ENCODE measurements at places on chromosomes 6 and 20. TPM values are rescaled to one million over a fixed set of nuclear protein-coding genes. Genes with fewer than 3 reads are reported as not detected.

GRCh38 chr6:142842418-142843261 lies 102.3 kb downstream of the HIVEP2 start:
- H3K4me3 ChIP-seq, result peak overlapping the region; percentile 67
- peaks cover 94% of the 10 kb centered on the region for H3K4me1 ChIP-seq
- H3K27me3 ChIP-seq, result no peaks in the 10 kb centered on the region
- H3K36me3 ChIP-seq, result peaks cover 2% of the 10 kb centered on the region

DNA sequence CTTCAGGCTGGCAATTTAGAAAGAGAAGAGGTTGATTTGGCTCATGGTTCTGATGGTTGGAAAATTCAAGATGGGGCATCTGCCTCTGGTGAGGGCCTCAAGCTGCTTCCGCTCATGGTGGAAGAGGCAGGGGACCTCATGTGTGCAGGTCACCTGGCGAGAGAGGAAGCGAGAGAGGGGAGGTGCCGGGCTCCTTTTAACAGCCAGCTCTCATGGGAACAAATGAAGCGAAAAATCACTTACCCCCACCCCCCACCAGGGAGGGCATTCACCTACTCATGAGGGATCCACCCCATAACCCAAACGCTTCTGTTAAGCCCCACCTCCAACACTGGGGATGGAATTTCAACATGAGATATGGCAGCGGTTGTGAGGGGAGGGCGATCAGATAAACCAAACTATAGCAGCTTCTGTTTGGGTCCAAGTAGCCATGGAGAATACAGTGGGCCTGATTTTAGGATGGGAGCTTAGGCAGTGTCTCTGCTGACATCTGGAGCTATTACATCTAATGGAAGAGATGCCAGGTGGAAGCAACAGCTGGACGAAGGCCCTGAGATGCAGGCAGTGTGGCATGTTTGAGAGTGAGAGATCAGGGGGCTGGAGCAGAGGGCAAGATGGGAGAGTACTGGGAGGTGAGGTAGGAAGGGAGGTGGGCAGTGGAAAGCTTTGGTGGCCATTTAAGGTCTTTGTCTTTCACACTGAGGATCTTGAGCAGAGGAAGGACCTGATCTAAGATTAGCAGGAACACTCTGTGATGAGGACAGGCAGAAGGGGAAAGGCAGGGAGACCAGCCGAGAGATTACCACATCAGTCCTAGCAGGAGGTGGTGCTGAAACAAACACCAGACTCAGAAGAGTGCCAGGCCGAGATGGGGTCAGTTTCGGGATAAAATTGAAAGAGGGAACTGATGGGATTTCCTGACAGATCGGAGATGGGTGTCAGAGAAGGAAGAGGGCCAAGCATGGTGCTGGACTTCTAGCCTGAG lies 161.8 kb downstream of the NFATC2 start:
- H3K27ac ChIP-seq, result no peak overlapping the region
- no peaks in the 10 kb centered on the region for H3K27me3 ChIP-seq
- H3K4me3 ChIP-seq, result no peak overlapping the region
- DNase-seq, result no peak
- H3K36me3 ChIP-seq, result peaks cover 6% of the 10 kb centered on the region

DNA sequence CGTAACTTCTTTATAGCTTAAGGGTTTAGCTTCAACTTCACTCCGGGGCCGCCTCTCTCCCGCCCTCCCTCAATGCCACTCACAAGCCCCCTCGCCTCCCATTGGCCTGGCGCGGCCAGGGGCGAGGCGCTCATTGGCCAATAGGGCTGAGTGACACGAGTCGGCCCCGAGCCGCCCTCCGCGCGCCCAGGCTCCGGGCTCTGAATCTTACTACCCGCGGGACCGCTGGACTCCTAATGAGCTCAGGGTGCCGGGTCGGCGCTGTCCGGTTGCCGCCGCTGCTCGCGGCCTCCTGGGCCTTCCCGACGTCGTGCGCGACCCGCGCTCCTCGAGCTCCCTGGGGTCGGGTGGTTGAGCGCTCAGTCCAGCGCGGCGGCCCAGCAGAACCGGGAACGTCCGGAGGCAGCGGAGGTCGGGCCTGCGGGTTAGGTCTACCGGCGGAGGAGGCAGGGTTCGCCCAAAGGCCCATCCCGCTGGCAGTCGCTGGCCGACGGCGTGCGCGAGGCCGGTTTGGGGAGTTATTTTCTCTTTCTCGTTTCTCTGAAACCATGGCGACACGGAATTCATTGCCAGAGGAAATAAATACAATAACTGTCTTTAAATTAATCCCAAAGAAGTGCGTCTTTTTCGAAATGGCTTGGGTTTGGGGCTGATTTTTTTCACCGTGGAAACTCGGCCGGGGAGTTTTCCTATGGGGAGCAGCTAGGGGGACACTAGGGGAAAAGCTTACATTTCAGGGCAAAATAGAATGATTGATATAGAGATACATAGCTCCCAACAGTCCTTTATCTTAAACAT lies at the start of gene SIM1:
Gene SIM1 (minus strand): TSS at position 19 of the 798 bp plus-strand sequence. CDS start 1,453 bp downstream, outside the sequence.
- DNase-seq, result no peak
- no peak within 1 kb of the TSS for H3K4me3 ChIP-seq
- H3K27me3 ChIP-seq, result peaks cover 81% of the 10 kb centered on the region

DNA sequence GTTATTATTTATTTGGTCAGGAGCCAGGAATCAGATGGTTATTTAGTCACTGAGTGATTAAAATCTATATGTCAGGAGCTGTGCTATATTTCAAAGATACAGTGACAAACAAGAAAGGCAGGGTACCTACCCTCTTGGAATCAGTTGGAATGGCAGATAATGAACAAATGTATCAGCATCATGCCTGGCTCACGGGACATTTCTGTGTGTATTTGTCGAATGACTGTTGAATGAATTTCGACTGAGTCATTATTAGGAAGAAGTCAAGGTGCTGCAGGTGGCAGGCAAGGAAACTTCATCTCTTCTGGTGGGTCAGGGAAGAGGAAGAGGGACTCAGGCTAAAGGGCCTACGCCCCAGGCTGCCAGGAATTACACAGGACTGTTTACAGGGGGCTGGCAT lies 13.6 kb downstream of the PKIG start:
- H3K27me3 ChIP-seq, result no peaks in the 10 kb centered on the region
- H3K27ac ChIP-seq, result no peak overlapping the region
- no peaks in the 10 kb centered on the region for H3K36me3 ChIP-seq
- no peak for DNase-seq
- peaks cover 7% of the 10 kb centered on the region for H3K4me1 ChIP-seq
- H3K4me3 ChIP-seq, result no peak overlapping the region

Gene CAGE1
- total RNA-seq, result 0.22 TPM

- H3K4me3 ChIP-seq, result no peak overlapping the region
- no peak for DNase-seq
- H3K36me3 ChIP-seq, result no peaks in the 10 kb centered on the region
- H3K27ac ChIP-seq, result no peak overlapping the region
- peaks cover 12% of the 10 kb centered on the region for H3K27me3 ChIP-seq
Observed at GRCh38 chr20:61799928-61800327, 265.8 kb downstream of the TAF4 start.

DNA sequence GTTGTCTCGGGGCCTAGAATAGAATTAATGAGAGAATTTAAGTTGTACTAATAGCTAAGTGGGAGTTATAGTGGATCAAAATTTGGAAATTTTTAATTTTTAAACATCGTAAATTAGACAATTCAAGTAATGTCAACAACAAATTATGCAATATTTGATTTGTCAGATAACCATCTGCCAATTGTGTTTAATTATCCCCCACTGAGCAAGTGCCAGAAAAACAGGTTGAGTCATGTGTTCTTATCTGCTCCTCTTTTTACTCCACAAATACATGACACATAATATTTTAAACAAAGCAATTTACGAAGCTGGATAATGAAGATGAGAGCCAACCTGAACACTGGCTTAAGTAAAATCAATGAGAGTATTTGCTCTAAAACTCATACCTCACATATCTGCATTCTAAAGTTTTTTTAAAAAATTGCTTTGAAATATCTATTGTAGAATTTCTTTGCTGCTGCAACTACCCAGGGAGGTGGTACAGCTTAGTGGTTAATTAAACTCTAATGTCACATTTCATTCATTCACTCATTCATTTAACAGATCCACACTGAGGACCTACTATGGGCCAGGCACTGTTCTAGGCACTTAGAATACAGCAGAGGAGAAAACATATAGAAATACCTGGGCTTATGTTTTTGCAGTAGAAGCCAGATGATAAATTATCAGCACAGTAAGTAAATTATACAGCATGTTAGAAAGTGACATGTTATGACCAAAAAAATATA lies 57.1 kb upstream of the MAP7 start:
- H3K27me3 ChIP-seq, result no peaks in the 10 kb centered on the region
- peaks cover 12% of the 10 kb centered on the region for H3K36me3 ChIP-seq
- no peak for DNase-seq
- H3K4me3 ChIP-seq, result no peak overlapping the region

- H3K27ac ChIP-seq, result no peak overlapping the region
- no peak overlapping the region for H3K4me3 ChIP-seq
- H3K36me3 ChIP-seq, result peaks cover 1% of the 10 kb centered on the region
- no peaks in the 10 kb centered on the region for H3K27me3 ChIP-seq
- H3K4me1 ChIP-seq, result no peaks in the 10 kb centered on the region
Observed at GRCh38 chr20:55173601-55174000, 698.2 kb downstream of the DOK5 start.

- H3K4me3 ChIP-seq, result no peak overlapping the region
- H3K4me1 ChIP-seq, result peaks cover 6% of the 10 kb centered on the region
- no peak for DNase-seq
- peaks cover 21% of the 10 kb centered on the region for H3K27me3 ChIP-seq
- no peaks in the 10 kb centered on the region for H3K36me3 ChIP-seq
Observed at GRCh38 chr20:49751397-49751736, 37.7 kb upstream of the B4GALT5 start.

Gene NOTCH4
- total RNA-seq, result 0.51 TPM

Gene CST7
- total RNA-seq, result 83.1 TPM

DNA sequence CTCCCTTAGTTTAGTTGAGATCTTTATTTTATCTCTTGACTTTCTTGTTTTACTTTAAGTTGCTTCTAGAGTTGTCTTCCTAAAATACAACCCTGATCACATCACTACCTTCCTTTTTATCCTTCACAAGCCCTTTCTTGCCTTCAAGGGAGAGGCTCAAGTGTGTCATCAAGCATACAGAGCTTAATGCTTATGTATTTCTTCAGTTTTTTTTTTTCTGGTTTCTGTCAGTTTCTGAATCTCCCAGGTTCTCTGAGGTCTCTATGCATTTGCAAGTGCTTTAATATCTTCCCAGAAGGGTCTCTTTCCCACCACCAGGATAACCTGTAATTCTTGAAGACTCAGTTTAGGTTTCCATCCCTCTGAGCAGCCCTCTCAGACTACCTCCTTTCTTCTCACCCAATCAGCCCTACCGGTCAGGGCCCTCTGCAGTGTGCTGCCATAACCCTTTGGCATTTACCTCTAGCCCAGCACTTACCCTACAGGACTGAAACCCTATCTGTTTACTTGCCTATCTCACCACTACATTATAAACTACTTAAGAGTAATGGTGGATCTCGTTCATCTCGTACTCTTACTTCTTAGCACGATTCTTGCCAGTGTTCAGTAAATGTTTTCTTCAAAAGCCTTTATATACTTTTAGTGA lies 36.9 kb downstream of the EYA4 start:
- no peak overlapping the region for H3K27ac ChIP-seq
- no peaks in the 10 kb centered on the region for H3K36me3 ChIP-seq
- H3K4me1 ChIP-seq, result no peaks in the 10 kb centered on the region
- no peak overlapping the region for H3K4me3 ChIP-seq
- DNase-seq, result no peak
- no peaks in the 10 kb centered on the region for H3K27me3 ChIP-seq

Gene PABPC1L
- total RNA-seq, result 70.7 TPM

GRCh38 chr6:33779290-33779689 lies 9.6 kb downstream of the LEMD2 start:
- peaks cover 4% of the 10 kb centered on the region for H3K4me1 ChIP-seq
- no peak for DNase-seq
- no peak overlapping the region for H3K27ac ChIP-seq
- no peaks in the 10 kb centered on the region for H3K27me3 ChIP-seq
- H3K4me3 ChIP-seq, result no peak overlapping the region

DNA sequence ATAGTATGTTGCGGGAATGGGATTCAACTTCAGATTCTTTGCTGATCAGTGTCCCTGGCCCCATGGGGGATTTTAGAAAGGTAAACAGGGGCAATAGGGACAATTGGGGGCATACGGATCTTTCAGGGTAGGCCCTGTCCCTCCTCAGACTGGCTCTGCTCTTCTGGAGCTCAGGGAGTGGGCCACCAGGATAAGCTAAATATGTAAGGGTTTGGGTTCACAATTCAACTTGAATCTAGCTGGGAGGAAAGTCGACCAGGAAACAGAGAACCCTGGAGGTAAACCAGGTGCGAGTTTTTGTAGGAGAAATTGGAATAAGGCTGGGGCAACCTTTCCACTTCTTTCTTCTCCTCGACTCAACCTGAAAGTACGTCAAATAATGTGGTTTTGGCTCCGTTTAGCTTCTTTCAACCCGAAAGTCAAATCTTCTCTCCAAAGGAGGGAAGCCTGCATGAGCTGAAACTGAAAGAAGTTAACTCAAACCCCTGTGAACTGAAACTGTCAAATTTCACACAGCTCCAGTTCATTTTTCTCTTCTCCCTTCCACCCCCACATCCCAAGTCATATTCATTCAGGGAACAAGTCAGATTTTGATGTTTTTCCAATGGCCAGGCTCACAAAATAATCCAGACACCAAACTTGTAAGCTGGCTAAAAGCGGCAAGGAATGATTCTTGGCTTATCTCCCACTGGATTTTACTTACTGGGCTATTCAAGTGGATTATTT lies 278.2 kb downstream of the CLIC5 start:
- peak overlapping the region; percentile 10 for H3K4me3 ChIP-seq
- DNase-seq, result peak; percentile 24
- peak overlapping the region; percentile 75 for H3K27ac ChIP-seq
- H3K4me1 ChIP-seq, result peaks cover 59% of the 10 kb centered on the region

- no peak within 1 kb of the TSS for H3K27ac ChIP-seq
- no peaks in the 10 kb centered on the region for H3K36me3 ChIP-seq
- DNase-seq, result peak; percentile 85
Observed at GRCh38 chr20:8131598-8132483, at the start of gene PLCB1. TSS of gene PLCB1 (plus strand) at chr20:8132266. CDS start at chr20:8132652, 386 bp downstream.

- no peaks in the 10 kb centered on the region for H3K36me3 ChIP-seq
- H3K4me1 ChIP-seq, result peaks cover 6% of the 10 kb centered on the region
- no peak overlapping the region for H3K27ac ChIP-seq
- no peak for DNase-seq
- H3K27me3 ChIP-seq, result peaks cover 30% of the 10 kb centered on the region
Observed at GRCh38 chr20:21529863-21530262, 16.0 kb upstream of the NKX2-2 start.

GRCh38 chr6:11387707-11388430 lies 149.7 kb upstream of the TMEM170B start:
- H3K4me3 ChIP-seq, result no peak overlapping the region
- H3K27me3 ChIP-seq, result no peaks in the 10 kb centered on the region
- H3K36me3 ChIP-seq, result no peaks in the 10 kb centered on the region
- DNase-seq, result no peak
- no peak overlapping the region for H3K27ac ChIP-seq

GRCh38 chr20:10132387-10132786 lies 86.2 kb upstream of the SNAP25 start:
- H3K4me1 ChIP-seq, result no peaks in the 10 kb centered on the region
- peaks cover 3% of the 10 kb centered on the region for H3K27me3 ChIP-seq
- no peak overlapping the region for H3K27ac ChIP-seq
- DNase-seq, result no peak
